ENCODE measurements at places on chromosomes 12 and 14.

DNA sequence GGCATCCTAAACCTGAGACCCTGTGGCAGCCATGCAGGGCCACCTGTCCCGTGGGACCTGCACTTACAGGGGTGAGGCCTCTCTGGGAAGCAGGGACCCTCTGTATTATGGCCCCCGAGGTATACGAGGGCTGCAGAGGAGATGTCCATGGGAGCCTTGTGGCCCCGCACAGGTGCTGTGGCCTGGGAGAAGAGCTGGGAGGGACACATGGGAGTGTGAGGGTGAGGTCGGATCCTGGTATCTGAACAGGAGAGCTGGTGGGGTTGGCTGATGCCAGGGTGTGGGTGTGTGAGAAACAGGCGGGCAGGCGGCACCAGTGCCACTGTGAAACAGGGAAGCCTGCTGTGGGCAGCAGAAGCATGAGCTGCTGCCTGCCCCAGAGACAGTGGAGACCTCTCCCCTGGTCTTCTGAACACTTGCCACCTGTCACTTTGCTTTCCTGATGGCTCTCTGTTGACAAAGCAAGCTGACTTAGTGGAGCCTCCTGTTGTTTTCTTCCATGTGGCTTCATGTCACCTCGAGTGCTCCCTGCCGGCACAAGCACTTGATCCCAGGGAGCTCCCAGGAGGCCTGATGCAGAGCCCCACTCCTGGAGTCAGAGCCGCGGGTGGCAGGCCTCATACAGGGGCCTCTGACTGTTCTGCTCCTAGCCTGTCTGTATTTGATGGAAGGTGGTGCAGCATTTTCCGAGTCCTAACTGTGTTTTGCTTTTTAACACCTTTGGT lies 19.8 kb upstream of the AMN start:
- DNase-seq = no peak

DNA sequence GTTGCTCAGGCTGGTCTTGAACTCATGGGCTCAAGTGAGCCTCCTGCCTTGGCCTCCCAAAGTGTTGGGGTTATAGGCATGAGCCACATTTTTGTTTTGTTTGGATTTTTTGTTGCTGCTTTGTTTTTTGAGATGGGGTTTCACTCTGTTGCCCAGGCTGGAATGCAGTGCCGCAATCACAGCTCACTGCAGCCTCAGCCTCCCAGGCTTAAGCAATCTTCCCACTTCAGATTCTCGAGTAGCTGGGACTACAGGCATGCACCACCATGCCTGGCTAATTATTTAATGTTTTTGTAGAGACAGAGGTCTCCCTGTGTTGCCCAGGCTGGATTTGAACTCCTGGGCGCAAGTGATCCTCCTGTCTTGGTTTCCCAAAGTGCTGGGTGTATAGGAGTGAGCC lies 5.7 kb upstream of the PLEK2 start:
- no peak for DNase-seq

DNA sequence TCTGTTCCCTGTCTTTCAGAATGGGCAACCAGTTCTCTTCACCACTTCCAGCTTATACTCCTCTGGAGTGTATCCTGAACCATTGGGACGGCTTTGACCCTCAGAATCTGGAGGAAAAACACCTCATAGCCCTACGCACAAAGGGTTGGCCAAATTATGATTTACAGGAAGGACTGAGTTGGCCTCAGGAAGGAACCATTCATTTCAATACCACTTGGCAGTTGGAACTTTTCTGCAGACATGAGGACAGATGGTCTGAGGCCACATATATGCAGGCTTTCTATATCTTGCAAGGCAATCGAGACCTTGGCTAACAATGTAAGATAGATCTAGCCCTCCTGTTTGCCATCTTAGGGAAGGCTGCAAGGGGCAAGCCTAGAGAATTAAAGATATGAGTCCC lies 24.0 kb downstream of the CLECL1 start:
- no peak for DNase-seq

- DNase-seq = no peak
These were observed 220.7 kb downstream of the PPM1H start for GRCh38 chr12:62714181-62714773.

- no peak for DNase-seq
These were observed 31.1 kb downstream of the SH2B3 start for GRCh38 chr12:111436811-111437210.

GRCh38 chr12:26396402-26396801 lies 201.0 kb downstream of the SSPN start:
- no peak for DNase-seq

Data from CD8-positive, alpha-beta memory T cell (primary cell).